ENCODE measurements at places on chromosomes 3 and 15.

- DNase-seq = no peak
These were observed 40.3 kb downstream of the RPL39L start for GRCh38 chr3:187098923-187099512.

DNA sequence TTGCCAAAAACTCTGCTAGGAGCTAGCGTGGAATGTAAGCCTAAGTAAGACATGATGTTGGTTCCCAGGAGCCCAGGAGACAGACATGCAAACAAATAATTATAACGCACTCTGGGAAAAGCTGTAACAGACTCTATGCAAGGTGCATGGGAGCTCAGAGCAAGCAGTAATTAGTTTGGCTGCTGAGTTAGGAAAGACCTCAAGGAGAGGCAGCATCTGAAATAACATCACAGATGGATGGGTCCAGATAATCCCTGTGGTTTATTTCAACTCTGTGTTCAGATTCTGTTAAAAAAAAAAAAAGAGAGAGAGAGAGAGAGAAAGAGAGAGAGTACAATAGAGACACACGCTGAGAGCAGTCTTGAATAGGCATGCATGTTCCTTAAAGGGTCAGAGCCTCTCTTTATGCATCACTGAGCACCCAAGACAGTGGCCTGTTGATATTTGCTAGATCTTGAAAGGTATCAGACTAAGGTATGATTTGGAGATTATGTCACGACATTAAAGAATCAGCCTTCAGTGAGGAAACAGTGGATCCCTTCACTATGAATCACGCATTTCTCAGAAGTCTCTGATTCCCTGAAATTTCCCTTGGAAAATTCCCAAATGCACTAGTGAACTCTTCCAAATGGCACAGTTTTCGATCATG is 124.4 kb upstream of the LIPC start:
- DNase-seq = no peak

- DNase-seq = no peak
These were observed 56.8 kb upstream of the ABI3BP start for GRCh38 chr3:101050046-101050445.

GRCh38 chr3:34248352-34248751 is 449.9 kb downstream of the PDCD6IP start:
- no peak for DNase-seq

DNA sequence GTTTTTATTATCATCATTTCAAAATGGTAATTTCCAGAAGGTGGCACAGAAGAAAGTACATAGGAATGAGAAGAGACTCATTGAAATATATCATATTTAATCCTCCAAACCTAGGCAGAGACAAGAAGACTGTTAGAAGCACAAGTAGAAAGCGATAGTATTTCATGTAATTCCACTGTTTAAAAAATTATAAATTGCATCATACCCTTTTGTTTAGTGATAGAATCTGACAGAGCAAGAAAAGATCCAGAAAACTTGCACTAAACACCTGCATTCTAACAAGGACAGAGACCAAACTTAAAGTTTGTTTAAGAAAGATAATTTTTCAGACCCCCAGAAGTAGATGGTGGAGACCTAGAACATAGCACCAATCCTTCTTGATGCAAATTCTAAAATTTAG is 56.9 kb upstream of the CD96 start:
- no peak for DNase-seq
